ENCODE measurements at places on chromosomes 6 and 20.
A peak's percentile ranks its signal among the peaks of the same experiment; 100 is the strongest.

GRCh38 chr6:127022302-127022701 lies 96.2 kb upstream of the RSPO3 start:
- no peak for ATAC-seq

DNA sequence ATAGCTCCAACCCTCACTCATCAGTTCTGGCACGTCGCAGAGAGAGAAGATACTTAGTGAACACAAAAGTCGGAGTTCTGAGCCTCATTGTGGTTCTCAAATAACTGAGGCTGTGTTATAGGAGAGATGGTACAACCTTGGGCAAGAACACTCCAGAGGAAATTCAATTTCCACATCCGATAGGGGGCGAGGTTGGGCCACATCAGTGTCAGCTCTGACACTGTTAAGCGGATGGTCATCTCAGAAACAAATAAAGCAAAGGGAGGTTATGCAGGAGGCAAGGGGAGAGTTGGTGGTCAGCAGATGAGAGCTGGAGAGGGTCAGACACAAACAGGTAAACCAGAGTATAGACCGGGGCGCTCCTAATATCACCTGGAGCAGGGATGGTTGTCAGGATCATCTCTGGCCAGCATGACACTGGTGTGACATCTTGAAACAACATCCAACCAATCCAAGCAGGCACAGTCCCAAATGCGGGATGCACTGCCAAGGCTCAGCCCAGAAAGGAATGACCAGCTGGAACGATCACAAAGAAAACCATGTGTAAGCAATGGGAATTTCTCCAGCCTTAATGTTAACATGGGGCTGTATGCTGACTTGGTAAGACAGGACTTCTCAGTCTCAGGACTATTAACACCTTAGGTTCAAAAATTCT lies 331.8 kb downstream of the HACE1 start:
- no peak for ATAC-seq

DNA sequence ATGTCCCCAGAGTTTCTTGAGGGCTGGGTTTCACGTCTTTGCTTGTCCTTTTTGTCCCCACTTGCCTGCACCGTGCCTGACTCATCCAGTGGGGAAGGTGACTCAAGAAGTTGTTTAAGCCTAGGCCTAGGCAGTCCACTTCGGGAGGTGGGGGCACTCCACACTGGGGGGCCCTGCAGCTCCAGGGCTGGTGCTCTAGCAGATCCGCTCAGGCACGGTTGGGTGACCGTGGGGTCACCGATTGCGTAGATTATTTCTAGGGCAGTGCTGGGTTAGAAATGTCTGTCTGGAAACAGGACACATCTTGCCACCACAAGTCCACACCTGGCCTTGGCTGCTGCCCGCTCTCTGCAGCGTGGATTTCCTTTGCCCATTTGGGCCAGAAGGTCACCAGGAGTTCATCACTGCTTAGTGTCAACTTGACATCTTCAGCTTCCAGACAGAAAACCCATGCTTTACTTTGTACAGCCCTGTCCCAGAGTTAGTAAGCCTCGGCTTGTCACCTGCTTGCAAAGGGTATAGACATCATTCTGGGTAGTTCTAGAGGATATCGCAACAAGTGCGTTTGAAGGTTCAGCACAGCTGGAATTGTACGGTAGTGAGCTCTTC lies 13.6 kb upstream of the C20orf144 start:
- ATAC-seq: peak; percentile 21

DNA sequence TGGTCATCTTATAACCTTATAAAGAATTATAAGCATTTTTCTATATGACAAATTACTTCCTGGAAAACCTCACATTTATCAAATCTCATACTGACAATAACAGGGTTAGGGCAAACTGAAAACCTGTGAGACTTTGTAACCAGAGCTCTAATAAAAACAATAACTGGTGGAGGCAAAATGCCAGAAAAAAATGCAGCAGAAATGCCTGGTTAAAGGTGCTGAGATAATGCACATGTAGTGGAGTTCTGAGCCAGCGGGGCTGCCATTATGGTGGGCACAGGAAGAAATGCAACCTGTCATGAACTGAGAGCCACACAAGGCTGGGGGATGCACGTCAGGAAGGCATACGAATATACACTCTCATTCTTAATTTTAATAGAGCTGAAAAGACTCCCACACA lies 53.0 kb downstream of the NCOA6 start:
- no peak for ATAC-seq

- ATAC-seq: no peak
Observed at GRCh38 chr6:5905431-5906339, 101.0 kb downstream of the NRN1 start.

GRCh38 chr20:63084563-63084927 lies 77.8 kb upstream of the BHLHE23 start:
- ATAC-seq: no peak

- ATAC-seq: peak; percentile 86
Observed at GRCh38 chr6:154156135-154156896, 117.3 kb downstream of the OPRM1 start.

DNA sequence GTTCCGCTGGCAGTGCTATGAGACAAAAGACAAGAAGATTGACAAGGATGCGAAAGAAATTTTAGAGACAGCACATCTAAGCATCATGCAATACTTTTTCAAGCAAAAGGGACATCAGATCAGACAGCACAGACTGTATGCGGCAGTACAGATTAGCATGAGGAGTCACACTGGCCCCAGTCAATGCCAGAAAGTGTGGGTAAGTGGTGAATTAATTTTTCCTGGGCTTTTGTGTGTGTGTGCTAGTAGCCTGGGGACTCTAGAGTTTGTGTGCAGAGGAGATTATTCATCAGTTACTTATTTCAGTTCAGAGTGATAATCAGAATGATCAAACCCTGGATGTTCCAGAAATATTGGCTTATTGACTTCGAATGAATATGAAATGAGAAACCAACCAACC lies 47.2 kb downstream of the LAMA4 start:
- no peak for ATAC-seq

DNA sequence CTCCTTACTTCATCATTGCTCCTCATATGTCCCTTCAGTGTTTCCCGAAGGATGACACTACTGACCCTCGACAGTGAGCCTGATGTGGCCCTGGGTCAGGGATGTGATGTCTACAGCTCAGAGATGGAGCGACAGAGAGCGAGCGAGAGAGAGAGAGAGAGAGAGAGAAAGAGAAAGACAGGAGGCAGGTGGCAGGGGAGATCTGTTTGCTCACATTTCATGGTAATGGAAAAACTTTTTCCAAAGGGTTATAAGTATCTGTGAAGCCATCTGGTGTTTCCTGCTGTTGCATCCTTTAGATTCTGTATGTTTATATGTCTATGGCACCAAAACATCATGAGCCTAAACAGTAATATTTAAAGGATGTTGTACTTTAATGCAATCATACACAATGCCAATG lies 77.2 kb downstream of the PPP1R3G start:
- no peak for ATAC-seq

DNA sequence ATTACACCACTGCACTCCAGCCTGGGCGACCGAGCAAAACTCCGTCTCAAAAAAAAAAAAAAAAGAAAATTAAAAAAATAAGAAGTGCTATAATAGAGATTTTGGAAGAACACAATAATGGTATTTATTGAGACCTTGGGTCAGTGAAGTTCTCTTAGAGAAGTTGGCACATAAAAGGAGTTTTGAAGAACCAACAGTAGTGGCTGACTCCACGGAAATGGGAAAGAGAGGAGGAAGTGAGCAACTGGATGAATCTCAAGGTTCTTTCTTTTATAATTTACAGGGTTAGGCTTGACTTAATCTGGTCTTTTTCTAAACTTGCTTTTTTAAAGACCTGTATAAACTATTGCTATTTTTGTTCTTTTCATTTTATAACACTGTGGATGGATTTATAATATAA lies 52.8 kb downstream of the TOMM6 start:
- no peak for ATAC-seq

DNA sequence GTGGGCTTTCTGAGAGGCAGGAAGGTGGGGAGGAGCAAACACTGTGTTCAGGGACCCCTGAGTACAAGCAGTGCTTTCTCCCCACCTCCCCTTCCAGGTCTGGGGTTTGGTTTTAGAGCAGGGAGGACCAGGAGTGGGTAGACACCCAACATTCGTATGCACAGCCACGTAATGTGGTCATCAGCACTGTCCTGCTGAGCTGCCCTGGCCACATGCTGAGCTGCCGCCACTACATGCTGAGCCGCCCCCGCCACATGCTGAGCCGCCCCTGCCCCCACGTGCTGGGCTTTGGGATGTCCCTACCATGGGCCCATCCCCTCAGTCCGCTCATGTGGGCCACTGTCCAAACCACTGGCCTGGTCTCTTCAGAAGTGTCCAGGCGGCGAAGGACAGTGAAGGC lies 214.9 kb upstream of the CST7 start:
- ATAC-seq: no peak

- ATAC-seq: no peak
Observed at GRCh38 chr6:167704396-167704901, 122.3 kb upstream of the AFDN start.

- ATAC-seq: no peak
Observed at GRCh38 chr20:61841966-61842365, 223.7 kb downstream of the TAF4 start.

GRCh38 chr6:89859744-89860143 lies 30.1 kb downstream of the CASP8AP2 start:
- no peak for ATAC-seq

DNA sequence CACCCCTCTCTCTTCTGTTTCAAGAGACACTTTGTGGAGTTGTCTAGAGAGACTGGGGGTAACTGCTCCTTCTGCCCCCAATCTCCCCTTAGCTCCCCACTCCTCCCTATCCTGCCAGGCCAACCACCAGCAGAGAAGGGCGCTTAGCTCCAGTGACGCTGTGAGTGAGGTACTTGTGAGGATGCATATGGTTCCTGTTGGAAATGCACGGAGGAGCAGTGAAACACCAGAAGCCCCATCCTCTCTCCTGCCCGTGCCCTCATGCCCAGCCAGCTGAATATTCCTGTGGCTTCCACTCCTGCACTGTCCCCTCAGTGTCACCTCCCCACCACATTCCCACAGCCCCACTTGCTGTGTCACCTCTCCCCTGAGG lies 11.9 kb downstream of the NT5E start:
- ATAC-seq: no peak

DNA sequence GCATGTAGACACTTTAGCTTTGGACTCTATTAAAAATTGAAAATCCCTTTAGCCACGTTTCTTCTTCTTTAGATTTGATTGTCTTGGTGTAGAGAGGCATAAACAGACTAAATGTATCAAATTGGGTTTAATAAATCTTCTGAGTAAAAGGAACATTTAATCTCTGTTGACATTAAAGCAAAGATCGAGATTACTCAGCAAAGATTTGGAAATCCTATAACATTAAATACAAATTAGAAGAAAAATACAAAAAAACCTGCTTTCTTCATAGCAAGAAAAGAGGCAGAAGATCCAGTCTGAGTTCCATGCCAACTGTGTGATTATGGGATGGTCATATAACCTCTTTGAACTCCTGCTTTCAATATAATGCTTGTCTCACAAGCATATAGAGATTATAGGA lies 172.3 kb downstream of the GJA1 start:
- no peak for ATAC-seq

DNA sequence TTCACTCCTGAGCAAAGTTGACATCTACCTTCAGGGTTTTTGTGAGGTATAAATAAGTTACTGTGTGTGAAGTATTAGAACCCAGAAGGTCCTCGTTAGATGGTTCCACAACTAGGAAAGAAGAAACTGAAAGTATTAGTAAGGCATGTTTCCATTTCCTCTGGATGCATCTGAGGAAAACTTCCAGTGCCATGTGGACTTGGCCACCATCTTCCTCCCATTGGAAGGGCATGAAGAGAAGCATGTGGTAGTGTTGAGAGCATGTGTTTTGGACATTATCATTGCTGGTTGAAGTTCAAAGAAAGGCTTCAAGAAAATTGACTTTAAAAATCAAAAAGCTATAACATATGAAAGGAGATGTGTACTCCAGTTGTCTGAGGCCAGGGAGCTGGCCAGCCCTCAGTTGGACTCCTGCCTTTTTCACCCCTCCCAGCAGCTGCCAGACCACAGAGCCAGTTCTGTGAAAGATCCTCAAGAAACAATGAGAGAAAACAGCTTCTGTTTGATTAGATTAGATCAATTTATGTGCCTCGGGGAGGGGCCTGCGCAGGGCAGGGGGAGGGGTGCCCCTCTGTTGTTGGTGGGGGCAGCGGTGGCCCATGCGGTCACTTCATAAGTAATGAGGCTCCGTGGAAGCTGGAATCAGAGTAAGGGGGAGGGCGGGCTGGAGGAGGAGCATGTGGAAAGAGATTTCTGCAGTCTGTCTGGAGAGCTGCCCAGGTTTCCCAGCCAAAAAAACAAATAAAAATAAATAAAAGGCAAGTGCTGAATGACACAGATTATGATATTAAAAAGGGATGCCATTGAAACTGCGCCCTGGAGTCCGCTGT lies 154.0 kb downstream of the JARID2 start:
- ATAC-seq: no peak

DNA sequence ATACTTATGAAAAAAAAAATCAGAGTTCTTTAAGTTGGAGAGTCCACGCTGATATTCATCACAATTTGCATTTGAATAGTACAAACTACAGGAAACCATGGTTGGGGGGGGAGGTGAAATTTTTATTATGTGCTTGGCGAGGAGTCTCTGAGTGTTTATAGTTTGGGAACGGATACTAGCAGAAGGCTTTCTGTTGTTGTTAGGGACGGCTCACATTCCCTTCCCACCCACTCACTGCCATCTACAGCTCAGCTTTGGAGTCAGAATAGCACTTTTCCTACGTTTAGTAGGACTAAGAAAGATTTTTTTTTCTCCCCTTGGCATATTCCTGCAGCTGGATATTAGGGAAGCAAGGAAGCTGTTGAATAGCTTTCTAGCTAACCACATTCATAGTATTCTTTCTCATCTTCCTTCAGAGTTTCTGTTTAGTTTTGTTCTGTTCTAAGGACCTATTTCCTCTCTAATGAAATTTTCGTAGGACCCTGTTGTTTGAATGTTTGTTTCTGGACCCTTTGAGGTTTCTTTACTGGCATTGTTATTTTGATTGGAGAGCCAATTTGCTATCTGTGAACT lies 235.1 kb upstream of the ZNF217 start:
- no peak for ATAC-seq

DNA sequence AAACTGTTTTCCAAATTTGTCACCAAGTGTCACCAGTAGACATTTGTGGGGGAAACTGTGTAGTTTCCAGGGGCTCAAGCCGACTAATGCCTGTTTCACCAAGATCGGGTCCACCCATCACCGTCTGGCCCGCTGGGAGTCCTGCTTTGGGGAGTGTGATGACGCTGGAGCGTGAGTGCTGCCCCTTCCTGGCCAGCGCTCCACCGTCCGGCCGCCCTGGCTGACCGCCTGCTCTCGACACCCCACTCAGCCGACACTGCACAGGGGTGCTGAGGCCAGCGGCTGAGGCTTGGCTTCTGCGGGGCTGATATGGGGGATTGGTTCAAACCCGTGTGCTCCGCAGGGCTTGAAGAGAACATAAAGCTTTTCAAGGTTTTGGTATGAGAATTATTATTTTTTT lies 160.1 kb downstream of the SMOC2 start:
- no peak for ATAC-seq

DNA sequence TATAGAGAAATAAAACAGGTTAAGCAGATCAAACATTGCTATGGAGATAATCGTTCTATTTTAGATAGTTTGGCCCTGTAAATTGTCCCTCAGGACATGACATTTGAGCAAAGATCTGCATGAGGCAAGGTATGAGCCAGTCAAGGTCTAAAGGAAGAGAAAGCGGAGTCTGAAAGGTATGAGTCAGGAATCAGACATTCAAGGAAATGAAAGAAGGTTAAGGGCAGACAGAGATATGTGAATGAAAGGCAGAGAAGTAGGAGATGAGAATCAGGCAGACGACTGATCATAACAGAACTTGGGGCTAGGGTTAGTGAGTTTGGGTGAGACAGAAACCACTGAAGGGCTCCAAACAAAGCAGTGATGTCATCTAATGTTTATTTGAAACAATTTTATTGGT lies 775.8 kb downstream of the MAFB start:
- ATAC-seq: no peak

- ATAC-seq: no peak
Observed at GRCh38 chr6:20802596-20802995, 268.3 kb downstream of the CDKAL1 start.
